ENCODE measurements at places on chromosomes 2 and 18.

DNA sequence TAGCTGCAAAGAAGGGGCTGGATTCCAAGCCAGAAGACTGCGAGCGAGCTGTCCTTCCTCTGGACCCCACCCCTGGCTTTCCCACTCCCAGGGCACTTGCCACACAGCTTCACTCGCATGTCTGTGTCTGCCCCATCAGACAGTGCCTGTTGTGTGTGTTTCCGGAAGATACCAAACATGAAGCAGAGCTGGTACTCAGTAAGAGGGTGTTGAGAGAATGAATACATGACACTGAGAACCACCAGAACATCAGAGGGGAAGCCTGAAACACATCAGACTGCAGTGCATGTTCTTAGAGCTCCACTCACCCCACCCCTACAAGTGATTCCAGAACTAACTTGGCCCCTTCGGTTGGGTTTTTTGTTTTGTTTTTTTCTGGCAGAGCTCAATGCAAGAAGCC, 181.5 kb downstream of the TTC32 start:
- no peak for DNase-seq

- no peak for DNase-seq
Measured at GRCh38 chr2:11873356-11874154, 127.1 kb downstream of the LPIN1 start.

- DNase-seq, result no peak
Measured at GRCh38 chr2:202035089-202035940, 1.7 kb downstream of the FZD7 start.

GRCh38 chr18:2846636-2847316, at the start of gene EMILIN2:
Gene EMILIN2, plus strand, starts transcription at chr18:2847006. Its CDS starts 183 bp downstream, at chr18:2847189.
- peak; percentile 33 for DNase-seq

GRCh38 chr18:67183398-67183797, 333.1 kb downstream of the DSEL start:
- no peak for DNase-seq

- DNase-seq, result no peak
Measured at GRCh38 chr2:197993830-197994229, 189.4 kb downstream of the PLCL1 start.

- DNase-seq, result no peak
Measured at GRCh38 chr2:235538144-235538639, 44.3 kb downstream of the AGAP1 start.

DNA sequence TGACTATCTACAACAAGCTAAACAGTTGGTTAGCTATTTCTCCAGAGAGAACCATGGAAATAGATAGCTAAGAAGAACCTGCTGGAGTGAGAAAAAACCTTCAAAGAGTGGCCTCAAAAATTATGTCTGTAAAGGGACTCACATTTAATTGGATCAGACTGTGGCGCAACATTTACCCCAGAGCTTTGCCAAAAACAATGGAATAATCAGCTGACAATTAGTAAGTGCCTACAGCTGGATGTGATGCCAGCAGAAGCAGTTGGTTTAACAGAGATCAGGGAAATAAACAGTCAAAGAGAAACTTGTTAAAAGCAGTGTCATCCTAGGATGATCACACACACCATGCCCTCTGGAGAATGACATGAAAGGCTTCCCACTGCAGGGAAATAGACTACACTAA, 310.7 kb downstream of the CLIP4 start:
- no peak for DNase-seq

- DNase-seq, result no peak
Measured at GRCh38 chr2:200450288-200450687, 59.6 kb downstream of the KCTD18 start.

GRCh38 chr2:72097276-72097675, 50.4 kb downstream of the CYP26B1 start:
- DNase-seq, result no peak

DNA sequence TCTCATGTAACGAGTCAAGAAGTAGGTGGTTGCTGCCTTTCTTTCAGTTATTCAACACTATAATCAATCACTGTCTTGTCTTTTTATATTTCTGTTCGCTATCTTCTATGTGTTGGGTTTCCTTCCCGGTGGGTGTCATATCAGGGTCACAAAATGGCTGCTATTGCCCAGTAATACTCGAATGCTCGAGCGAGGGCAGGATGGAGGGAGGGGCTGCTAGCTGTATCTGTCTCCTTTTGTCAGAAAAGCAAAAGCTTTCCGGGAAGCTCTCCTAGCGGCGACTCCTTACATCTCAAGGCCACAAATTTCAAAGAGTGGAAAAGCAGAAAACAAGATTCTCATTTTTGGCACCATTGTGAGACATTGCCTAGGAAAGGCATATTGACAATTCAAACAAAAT, 16.4 kb upstream of the GALNT3 start:
- DNase-seq, result no peak

DNA sequence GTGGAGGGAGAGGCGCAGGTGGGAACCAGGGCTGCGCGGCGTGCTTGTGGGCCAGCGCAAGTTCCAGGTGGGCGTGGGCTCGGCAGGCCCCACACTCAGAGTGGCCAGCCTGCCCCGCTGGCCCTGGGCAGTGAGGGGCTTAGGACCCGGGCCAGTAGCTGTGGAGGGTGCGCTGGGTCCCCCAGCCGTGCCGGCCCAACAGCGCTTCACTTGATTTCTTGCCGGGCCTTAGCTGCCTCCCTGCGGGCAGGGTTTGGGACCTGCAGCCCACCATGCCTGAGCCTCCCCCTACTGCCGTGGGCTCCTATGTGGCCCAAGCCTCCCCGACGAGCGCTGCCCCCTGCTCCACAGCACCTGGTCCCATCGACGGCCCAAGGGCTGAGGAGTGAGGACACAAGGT, 1636.9 kb upstream of the SLC39A10 start:
- no peak for DNase-seq

GRCh38 chr2:98458667-98459380, 14.2 kb downstream of the INPP4A start:
- DNase-seq, result no peak

DNA sequence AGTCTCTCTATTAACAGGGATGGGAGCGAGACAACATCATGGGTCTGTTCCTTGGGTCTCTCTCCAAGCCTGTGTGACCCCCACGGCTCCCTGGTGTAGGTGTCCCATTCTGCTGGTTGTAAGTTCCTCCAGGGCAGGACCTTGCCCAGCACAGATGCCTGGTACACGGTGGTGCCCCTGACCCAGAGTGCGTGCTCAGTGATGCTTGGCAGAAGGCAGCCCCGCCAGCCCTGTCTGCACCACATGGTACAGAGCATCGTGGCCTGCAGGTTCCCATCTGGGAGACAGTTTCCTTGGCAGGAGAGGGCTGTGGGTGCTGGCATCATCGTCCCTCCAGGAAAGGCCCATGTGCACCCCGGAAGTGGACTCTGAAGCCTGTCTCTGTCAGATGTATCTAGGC, 249.0 kb downstream of the KLHL29 start:
- no peak for DNase-seq

DNA sequence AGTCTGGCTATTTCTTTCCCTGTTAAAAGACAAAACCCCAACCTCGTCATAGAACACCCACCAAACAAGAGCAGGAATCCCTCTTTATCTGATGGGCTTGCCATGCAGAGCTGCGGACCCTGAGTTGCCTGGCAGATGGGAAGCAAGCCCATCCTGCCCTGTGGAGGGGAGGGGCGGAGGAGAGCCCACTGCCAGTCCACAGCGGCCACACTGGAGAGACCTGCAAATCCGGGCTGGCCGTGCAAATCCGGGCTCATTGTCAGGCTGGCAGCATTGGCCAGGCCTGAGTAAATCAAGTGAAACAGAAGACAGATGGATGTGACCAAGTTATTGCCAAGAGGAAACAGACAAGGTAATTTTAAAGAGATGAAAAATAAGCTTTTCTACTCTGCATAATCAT, 22.0 kb downstream of the MYL12B start:
- no peak for DNase-seq

GRCh38 chr18:8656232-8656631, 47.0 kb downstream of the RAB12 start:
- no peak for DNase-seq

DNA sequence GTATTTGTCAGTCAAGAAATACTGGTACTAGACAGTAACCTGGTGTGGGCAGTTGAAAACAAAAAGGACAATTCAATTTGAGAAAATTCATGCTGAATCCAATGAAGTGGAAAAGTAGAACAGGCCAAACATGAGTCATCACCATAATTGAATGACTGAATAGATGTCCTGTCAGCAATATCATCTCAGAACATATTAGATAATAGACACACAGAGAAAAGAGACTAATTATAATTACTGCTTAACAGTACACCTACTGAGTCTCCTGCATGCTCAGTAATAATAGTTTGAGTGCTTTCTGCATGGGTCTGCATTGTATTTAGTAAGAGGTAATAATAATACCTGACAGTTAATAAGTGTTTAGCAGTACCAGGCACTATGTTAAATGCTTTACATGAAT, 138.6 kb upstream of the ZC3H15 start:
- DNase-seq, result no peak

GRCh38 chr18:59987102-59987501, 87.3 kb downstream of the PMAIP1 start:
- DNase-seq, result no peak

DNA sequence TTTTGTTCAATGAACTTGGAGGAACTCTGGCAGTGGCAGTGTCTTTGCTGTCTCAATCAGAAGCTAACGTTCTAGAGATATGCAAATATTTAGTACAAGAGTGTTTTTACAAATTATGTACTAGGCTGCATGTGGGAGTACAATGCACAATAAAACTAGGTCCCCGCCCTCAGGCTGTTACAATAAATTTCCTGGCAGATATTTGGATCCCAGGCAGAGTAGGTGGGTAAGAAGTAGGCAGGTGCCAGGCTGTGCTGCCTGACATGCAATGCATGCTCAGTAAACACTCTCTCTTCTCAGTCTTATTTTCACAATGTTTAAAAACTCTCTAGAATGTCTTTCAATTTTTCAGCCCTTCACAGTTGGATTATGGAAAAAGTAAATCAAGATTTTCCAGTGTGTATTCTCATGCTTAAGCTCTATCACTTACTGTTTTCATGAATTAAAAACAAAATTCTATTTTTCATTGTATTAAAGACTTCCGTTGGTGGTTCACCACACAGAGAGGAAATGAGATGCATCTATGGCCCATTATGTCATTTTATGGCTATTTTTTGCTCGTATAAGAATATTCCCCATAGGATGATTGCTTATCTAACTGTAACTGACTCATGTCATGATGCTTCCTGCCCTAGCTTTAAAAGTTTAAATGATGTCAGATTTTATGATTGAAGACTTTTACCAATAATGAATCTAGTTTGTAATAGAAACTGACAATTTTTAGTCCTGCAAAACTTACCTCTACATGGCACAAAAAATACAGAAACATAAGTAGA, 346.1 kb downstream of the RND3 start:
- DNase-seq, result peak; percentile 85

GRCh38 chr18:6816154-6816553, 86.6 kb downstream of the ARHGAP28 start:
- DNase-seq, result no peak

GRCh38 chr2:38945911-38946310, 56.2 kb downstream of the ARHGEF33 start:
- no peak for DNase-seq

GRCh38 chr18:54229421-54230059, 5.1 kb upstream of the MBD2 start:
- no peak for DNase-seq

GRCh38 chr2:15163326-15163725, 397.8 kb downstream of the NBAS start:
- DNase-seq, result no peak

GRCh38 chr2:160474319-160474645, 19.3 kb downstream of the RBMS1 start:
- no peak for DNase-seq
